Stimulated activated CD8-positive, alpha-beta memory T cell treated with anti-CD3 and anti-CD28 coated beads, Interleukin-15, amount 100 ng/mL, for 24 hours (primary cell): ENCODE measurements at places on chromosomes 12 and 14.

- no peak for DNase-seq
These were observed 77.0 kb upstream of the OVCH1 start for GRCh38 chr12:29574500-29574899.

GRCh38 chr14:90567991-90568390 lies 171.2 kb downstream of the CALM1 start:
- DNase-seq, result no peak

DNA sequence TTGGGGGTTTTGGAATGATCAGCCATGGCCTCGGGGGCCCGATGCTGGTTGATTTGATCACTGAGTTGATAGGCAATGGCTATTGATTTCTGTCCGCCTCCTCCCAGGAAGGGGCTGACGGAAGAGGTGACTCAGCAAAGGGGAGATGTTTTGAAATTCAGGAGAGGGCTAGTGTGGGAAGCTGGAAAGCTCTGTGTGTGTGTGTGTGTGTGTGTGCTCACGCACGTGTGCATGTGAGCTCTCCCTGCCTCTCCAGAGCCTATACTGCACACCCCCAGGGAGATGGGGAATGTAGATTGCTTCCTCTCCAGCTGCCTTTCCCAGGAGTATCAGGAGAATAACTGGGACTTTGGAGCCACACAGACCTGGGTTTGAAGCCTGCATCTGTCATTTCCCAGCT lies 184.9 kb upstream of the MYL2 start:
- no peak for DNase-seq

GRCh38 chr14:61223552-61223951 lies 57.6 kb downstream of the TMEM30B start:
- DNase-seq, result no peak

DNA sequence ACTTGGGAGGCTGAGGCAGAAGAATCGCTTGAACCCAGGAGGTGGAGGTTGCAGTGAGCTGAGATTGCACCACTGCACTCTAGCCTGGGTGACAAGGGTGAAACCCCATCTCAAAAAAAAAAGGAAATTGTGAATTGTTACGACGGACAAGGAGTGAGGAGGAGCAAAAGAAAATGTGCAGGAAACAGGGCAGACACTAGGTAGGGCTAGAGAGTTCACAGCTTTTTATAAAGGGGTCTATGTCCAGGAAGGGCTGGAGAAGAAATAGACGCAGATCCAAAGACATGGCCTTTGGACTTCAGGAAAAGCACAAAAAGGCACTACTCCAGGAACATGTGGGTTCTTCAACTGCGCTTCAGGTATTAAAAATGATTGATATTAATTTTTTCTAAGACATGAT lies 34.4 kb downstream of the ATG14 start:
- DNase-seq, result no peak

DNA sequence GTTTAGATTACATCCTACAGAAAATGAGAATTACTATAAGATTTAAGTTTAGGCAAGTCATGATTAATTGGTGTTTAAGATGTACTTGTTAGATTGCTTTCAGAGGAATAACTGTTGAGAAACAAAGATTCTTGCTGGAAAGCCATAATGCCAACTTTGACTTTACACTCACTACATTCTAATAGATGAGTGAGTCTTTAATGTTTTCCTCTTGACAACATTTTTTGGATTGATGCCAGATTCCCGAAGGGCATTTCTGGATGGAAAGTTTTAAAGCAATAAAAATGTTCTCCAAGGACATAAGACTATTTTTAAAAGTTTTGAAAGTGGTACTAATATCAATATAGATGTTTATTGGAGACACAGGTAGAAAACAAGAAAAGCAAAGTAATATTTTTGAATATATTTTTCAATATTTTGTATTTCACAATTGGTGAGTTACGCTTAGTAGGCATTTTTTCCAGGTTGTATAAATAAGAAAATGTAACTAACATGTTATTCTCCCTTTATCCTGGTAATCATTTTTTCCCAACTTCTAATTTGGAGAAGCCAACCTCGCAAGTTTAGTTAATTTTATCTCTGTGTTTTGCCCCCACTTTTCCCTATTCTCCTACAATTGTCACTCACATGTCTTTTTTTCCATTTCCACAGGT lies 307.3 kb downstream of the CEP128 start:
- DNase-seq, result no peak

- no peak for DNase-seq
These were observed 22.6 kb downstream of the TSPAN8 start for GRCh38 chr12:71135077-71135811.

GRCh38 chr12:27979145-27979544 lies 6.6 kb upstream of the PTHLH start:
- no peak for DNase-seq

GRCh38 chr12:55929306-55929791 lies 1.6 kb upstream of the DGKA start:
- DNase-seq, result peak; percentile 44

GRCh38 chr14:94748667-94749347 lies 21.1 kb downstream of the GSC start:
- DNase-seq, result no peak

GRCh38 chr14:75628816-75629215 lies 31.9 kb downstream of the ERG28 start:
- no peak for DNase-seq

GRCh38 chr12:90712671-90713070 lies 242.3 kb downstream of the CCER1 start:
- no peak for DNase-seq

- no peak for DNase-seq
These were observed 112.1 kb downstream of the TSPAN9 start for GRCh38 chr12:3189282-3189681.

DNA sequence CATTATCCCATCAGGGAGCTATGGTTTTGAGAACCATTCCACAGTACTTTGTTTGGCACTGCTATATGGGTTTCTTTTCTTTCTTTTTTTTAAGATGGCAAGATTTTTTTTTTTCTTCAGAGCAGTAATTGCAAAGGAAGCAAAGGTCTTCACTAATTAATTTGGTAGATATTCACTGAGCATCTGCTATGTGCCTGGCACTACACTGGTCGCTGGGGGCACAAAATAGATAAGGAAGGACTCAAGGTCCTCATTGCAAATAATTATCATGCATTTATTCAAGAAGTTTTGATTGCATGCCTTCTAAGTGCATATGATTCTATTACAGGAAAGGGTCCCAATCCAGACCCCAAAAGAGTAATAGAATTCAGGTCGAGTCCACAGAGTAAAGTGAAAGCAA lies 10.0 kb upstream of the ATP2A2 start:
- no peak for DNase-seq

DNA sequence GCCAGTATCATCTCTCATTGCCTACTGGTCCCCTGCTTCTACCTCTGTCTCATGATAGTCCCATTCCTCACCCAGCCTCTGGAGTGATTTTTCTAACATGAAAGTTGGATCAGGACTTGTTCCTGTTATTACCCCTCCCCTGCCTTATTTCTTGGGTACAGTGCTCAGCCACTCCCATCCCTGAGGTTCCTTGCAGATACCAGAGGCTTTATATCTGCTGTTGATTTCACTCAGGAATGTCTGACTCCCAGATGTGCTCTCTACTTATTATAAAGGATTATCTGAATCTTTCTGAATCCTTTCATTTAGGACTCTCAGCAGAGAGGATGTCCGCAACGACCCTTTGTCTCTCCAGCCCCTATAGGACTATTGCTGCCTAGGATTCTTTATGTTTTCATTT lies 111.2 kb downstream of the LRRK2 start:
- no peak for DNase-seq

DNA sequence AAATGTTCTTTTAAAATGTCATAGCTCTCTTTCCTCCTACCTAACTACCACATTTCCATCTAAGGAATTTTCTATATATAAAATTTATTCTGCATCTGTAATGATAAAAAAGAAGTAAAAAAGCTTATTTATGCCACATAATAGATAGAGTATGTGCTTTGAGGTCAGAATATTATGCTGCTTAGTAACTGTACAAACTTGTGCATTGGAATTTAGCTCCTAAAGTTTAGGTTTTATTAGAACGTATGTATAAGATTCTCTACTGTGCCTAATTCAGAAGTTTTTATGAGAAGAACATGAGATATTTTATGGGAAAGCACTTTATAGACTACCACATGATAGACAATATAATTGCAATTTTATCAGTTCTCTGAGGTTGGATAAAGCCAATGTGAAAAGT lies 384.6 kb downstream of the SLC16A7 start:
- no peak for DNase-seq

- no peak for DNase-seq
These were observed 29.5 kb downstream of the TXNDC16 start for GRCh38 chr14:52522581-52523345.

DNA sequence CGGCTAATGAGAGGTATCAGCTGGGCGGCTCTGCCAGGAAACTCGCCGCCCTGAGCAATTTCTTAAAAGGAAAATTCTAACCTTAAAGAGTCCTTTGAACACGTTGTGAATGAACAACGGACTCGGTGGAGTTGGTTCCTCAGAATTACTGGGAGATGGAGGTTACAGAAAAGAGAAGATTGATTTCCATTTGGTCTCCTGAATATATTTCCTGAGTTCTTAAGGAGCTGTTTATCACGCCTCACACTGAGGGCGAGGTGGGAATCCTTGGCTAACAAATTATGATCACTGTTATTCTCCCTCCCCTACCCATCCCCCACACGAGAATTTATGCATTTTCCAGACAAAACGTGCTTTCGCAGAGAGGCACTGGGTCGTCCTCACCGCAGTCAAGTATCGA lies 194.5 kb upstream of the C14orf180 start:
- no peak for DNase-seq

GRCh38 chr12:49223590-49224369 lies 34.9 kb upstream of the TUBA1A start:
- no peak for DNase-seq

DNA sequence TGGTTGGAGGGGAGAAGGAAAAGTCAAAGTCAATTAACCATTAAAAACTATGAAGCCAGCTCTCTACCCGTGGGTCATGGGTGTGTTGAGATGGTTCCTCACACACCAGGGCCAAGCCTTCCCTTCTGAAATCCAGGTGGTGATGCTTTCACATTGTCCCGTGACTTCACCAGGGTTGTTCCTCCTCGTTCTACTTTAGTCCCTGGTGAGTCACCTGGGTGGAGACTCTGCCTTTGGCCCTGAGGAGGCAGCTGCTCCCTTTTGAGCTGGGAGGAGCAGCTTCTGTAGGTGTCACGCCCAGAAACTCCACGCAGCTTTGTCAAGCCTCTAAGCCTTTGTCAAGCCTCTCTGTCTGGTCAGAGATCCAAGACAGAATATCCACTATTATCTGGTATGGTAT lies 348.3 kb downstream of the BMP4 start:
- no peak for DNase-seq

GRCh38 chr12:122894193-122895121 lies 1.5 kb downstream of the VPS37B start:
- DNase-seq, result no peak

DNA sequence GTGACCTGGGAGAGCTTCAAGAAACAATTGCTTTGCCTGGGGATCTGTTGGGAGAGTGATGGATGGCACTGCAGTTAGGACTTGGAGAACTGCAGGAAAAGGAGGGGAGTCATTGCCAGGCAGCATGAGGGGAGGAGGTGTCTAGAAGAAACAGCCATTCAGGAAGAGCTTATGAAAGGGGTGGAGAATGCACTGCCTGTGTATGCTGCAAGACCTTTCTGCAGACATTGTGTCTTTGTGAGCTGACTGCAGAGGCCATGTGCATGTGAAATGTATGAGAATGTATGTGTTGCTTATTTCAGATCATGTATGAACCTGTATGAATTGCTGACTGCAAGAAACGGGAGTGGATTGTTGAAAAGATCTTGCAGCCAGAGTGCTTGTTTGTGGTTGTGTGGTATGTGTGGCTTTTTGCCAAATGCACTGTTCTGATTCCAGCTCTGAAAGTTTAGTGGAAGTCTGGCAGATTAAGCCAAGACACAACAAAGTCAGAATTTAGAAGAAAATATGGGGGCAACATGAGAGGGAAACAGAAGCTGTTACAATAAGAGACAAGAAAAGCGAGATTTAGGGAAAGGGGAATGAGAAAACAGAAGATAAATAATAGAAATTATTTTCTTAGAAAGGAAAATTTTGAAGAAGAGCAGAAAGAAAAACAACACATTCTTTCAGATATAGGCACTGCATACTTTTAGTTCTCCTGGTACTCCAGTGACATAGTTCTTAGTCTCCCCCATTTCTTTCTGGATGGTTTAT lies 9.8 kb upstream of the RIMKLB start:
- no peak for DNase-seq
